ENCODE measurements at places on chromosomes 7 and 10.

DNA sequence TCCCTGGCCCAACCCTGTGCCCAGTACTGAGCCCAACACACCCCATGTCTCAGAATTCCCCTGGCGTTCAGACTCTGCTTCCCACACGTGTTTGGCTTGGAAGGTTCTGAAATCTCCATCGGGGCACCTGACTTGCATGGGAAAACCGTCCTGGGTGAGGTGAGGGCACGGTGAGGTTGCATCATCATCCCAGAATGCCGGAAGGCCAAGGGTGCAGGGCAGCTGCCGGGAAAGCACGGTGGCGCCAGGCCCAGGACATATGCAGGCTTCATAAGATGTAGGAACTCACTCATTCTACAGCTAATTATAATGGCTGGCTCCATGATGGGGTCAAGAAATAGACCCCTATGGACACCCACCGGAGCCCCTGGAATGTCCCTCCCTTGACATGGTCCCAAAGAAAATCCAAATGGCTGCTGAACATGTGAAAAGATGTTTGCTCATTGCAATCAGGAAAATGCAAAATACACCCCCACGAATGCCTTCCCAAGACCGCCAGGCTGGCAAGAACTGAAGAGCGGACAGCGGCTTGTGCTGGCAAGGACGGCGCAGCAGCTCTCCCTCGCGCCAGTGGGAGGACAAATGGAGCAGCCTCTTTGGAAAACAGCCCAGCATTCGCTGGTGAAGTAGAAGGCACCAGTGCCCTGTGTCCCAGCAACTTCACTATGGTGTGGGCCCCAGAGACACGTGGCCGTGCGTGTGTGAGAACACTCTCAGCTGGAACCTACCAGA lies 2.3 kb downstream of the KNDC1 start:
- DNase-seq = no peak

- no peak for DNase-seq
Measured at GRCh38 chr10:80855348-80855971, 317.8 kb downstream of the SH2D4B start.

GRCh38 chr10:133343558-133343957 lies 3.6 kb upstream of the PRAP1 start:
- DNase-seq = no peak

DNA sequence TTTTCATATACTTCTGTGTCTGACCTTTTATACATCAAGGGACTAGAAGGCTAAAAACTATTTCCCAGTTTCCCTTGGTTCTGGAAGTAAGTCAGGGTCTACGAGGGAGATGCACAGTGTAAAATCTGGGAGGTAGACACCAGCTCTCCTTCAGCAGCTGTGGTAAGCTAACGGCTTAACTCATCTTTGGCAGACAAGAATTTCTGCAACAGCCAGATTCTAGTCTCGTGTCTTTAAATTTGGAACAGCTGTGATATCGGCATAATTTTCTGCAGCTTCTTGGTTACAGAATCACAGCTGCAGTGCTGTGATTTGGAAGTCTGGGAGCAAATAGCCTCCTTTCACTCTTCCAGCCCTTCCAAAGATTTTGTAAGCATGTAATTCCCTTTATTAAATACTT lies 37.4 kb upstream of the ABCB4 start:
- no peak for DNase-seq

DNA sequence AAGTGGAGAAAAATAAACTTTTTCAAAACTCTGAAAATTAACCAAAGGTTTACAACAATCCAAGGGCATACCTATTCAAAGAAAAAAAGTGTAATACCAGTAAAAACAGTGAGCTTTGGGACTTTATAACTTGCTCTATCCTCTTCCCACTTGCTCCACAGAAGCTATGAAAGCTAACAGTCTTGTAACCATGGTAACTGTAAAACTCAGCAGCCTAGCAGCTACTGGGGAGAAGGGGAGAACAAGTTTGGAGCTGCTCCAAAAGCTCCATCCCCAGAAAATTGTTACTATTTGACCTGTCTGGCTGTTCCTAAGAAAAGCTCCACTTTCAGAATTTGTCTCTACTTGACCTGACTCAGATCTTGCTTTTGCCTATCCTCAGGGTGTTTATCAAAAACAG lies 191.5 kb downstream of the OTUD1 start:
- no peak for DNase-seq

DNA sequence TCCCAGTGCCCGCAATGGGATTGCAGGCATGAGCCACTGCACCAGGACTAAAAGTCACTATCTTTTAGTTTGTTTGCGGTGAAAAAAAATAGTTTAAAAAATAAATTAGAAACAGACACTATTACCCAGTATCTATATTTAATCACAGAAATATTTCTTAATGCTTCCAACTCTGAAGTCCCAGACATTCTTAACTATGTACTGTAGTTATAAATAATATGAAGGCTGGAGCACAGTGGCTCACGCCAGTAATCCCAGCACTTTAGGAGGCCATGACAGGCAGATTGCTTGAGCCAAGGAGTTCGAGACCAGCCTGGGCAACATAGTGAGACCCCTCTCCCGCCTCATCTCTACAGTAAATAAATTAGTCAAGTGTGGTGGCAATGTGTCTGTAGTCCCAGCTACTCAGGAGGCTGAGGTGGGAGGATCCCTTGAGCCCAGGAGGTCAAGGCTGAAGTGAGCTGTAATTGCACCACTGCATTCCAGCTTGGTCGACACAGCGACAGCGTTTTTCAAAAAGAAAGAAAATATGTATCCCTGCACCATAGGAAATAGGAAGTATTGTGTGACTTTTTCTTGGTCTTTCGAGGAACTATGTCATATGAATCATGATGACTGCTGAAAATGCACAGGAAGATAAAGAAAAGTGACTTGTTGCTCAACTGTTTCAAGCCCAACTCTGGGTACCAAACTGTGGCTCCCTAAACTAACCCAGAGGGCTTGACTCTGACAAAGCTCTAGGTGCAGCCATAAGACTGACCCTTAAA lies 74.9 kb upstream of the STEAP1B start:
- DNase-seq = peak; percentile 68

- DNase-seq = no peak
Measured at GRCh38 chr7:115649429-115649828, 381.1 kb downstream of the TFEC start.

DNA sequence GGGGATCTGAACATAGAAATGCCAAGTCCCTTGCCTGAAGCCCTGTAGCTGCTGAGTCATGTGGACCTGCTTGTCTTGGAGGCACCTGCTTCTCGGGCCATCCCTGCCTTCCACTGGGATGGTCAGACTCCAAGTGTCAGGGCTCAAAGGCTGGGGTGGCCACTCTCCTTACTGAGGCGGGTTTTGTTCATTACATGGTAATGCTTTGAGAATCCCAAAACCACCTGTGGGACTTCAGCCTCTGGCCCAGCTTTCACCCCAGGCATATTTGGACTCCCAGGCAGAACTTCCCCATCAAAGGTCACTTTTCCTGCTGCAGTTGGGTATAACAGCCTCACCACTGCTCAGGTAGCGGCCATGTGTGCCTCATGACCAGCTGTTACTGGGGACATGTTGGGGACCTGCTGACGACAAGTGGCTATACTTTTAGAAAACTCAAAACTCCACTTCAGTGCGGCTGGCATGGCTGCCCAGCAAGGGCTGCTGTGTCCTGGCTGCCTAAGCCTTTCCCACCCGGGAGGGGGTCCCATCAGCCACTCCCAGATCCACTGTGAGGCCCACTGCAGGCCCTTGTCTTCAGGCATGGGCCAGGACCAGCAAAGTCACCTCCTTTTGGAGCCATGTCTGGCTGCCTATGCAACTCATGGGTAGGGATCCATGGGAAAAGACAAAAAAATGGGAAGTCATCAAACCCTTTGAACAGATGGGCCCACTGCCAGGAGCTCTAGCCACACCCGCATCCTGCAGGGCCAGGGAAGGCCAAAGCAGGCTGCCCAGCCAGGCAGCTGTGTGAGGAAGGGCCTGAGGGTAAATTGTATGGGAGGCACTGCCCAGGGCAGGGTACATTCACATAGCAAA lies 96.7 kb downstream of the ARHGAP22 start:
- peak; percentile 45 for DNase-seq

GRCh38 chr7:134435161-134435920 lies 23.6 kb downstream of the AKR1B1 start:
- DNase-seq = peak; percentile 84

- DNase-seq = no peak
Measured at GRCh38 chr10:9814285-9814864, 1203.3 kb upstream of the CELF2 start.

GRCh38 chr10:42380926-42381547 lies 257.3 kb downstream of the ZNF33B start:
- DNase-seq = no peak

DNA sequence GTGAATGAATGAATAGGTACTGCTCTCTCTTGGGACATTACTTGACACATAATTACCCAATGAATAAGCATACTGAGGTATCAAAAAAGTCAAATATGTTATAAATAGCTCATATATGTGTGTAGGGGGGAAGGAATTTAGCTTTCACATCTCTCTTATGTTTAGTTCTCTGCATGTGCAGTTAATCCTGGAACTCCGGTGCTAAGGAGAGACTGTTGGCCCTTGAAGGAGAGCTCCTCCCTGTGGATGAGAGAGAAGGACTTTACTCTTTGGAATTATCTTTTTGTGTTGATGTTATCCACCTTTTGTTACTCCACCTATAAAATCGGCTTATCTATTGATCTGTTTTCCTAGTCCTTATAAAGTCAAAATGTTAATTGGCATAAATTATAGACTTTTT lies 1.2 kb downstream of the CFTR start:
- no peak for DNase-seq

- no peak for DNase-seq
Measured at GRCh38 chr10:132889556-132889955, 52.8 kb downstream of the CFAP46 start.

- DNase-seq = no peak
Measured at GRCh38 chr10:7030134-7030855, 380.5 kb downstream of the SFMBT2 start.

- peak; percentile 43 for DNase-seq
Measured at GRCh38 chr10:76033457-76034196, 602.2 kb downstream of the LRMDA start.

DNA sequence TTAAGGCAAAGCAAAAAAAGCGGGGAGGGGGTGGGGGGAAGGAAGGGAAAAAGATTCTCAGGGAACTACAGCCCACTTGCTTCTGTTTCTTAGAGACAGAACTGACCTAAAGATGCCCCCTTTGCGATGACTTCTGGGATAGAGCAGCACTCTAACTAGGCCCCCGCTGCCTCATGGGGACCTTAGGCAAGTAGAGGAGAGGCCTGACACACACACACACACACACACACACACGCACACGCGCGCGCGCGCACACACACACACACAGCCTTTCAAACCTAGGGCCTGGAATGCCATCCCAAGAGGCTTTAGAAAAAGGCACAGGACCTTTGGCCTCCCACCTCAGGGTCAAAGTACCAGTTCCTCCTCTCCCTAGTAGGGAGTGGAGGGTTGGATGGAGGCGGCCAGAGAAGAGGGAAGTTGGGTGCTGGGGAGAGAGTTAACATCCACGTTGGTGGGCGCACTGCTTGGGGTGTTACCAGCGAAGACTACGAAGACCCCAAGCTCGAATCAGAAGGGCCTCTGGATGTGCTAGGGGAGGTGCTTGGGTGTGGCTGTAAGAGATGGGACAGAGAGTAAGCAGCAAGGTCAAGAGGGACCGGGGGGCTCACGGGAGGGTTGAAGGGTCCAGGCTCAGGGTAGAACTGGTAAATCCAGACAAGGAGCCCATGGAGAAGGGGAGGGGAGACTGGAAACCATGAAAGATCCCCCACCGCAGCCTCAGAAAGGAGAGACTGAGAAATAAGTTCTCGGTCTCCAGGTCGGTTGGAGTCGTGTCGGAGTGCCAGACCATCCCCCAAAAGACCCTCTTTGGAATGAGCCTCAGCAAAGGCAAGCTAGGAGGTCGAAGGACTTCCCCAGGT lies 1.2 kb upstream of the COL1A2 start:
- DNase-seq = peak; percentile 69

- DNase-seq = no peak
Measured at GRCh38 chr7:96253964-96254363, 67.9 kb downstream of the SLC25A13 start.

- peak; percentile 53 for DNase-seq
Measured at GRCh38 chr10:91880310-91880709, 29.0 kb downstream of the FGFBP3 start.

GRCh38 chr10:127702271-127702670 lies 34.7 kb upstream of the FOXI2 start:
- DNase-seq = no peak

DNA sequence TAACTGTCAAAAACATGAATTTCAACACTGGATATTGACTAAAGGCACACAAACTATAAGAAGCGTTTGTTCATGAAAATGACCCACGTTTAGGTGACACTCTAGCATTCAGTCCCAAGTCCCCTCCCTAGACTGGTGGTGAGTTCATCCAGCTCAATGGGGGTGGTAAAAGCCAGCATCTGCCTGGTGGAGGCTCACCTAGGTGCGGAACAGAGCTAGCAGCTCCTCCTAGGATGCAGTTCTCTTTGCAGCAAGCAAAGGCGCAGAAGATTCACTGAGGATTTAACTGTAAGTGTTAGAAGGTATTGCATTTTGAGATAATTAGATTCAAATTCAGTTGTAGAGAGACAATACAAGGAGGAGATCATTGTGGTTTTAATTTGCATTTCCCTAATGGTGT lies 87.6 kb downstream of the VSTM2A start:
- DNase-seq = no peak

DNA sequence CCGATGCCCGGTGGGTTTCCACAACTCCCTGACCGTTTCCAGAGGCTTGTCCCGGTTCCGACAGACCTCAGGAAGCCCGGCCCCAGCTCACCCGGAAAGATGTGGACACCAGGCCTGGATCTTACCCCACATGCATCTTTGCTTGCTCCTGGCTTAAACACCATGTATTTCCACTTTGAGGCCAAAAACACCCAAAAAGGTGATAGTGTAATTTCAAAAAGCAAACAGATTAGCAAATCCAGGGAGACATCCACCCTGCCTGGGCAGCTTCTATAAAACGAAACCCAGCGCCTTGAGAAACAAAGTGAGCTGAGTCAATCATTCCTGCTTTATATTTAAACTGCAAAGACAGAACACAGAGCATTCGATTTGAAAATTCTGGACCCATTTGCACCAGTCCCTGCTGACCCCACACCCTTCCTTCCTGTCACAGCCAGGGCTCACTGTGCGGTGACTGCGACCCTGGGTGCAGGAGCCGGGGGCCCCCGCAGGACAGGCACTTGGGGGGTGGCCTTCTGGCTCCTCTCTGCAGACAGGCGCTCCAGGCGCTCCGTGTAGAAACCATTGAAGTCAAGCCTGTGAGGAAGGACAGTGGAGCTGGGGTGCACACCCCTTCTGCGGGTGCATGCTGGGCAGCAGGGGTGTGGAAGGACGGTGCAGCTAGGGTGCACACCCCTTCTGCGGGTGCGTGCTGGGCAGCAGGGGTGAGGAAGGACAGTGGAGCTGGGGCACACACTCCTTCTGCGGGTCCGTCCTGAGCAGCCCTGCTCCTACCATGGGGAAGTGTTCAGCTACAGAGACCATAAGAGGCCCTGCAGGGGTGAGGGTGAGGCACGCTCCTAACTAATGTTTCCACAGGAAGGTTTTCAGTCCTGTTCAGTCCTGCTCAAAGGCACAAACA lies 2.9 kb upstream of the ADAM8 start:
- DNase-seq = no peak

DNA sequence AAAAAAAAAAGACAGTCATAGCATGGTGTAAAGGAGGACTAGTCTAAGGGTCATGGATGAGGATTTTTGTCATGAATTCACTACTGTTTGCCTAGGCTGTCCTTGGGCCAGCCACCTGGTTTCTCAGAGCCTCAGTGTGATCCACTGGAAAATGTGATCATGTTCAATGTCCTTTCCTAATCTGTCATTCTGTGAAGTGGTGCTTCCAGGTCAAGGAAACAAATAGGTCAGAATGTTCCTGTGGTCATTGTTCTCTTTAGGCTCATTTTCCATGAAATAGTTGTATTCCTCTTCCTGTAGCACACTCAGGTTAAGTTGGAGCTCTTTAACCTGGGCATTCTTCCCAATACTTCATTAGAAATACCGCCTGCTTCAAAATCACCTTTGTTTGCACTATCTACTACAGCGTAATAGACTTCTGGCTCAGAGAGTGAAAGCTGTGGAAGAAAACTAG lies 16.5 kb downstream of the CD36 start:
- no peak for DNase-seq
